Left lung (tissue), 14 donors: ENCODE measurements at places on chromosomes 7 and 10. TPM values are rescaled to one million over a fixed set of nuclear protein-coding genes. Genes with fewer than 3 reads are reported as not detected.

The STK32C gene
- polyA plus RNA-seq, result 10.0 TPM

The GNAI1 gene
- polyA plus RNA-seq, result 151 TPM

The ADAM8 gene
- 1.9 TPM for polyA plus RNA-seq

The NOS3 gene
- polyA plus RNA-seq, result 9.8 TPM

The SFTPA1 gene
- 119 TPM for polyA plus RNA-seq

The HOXA3 gene
- 38.0 TPM for polyA plus RNA-seq

The SSC4D gene
- polyA plus RNA-seq, result 1.2 TPM

The UCN3 gene
- 1.1 TPM for polyA plus RNA-seq

The PNLIPRP2 gene
- polyA plus RNA-seq, result not detected

The LIPK gene
- polyA plus RNA-seq, result not detected

The GNGT1 gene
- not detected for polyA plus RNA-seq
